Bronchial epithelial cell (primary cell): ENCODE measurements at places on chromosomes 6 and 20. TPM values are rescaled to one million over a fixed set of nuclear protein-coding genes. Genes with fewer than 3 reads are reported as not detected.
A peak's percentile ranks its signal among the peaks of the same experiment; 100 is the strongest.

GRCh38 chr6:135853986-135854385 lies 2.5 kb downstream of the PDE7B start:
- no peak for DNase-seq

Gene EDN1
- total RNA-seq, result 2.9 and 9.7 TPM in 2 replicates

- DNase-seq, result no peak
Measured at GRCh38 chr6:148974351-148974750, 227.5 kb downstream of the UST start.

Gene TRIM40
- not detected in 2 replicates for total RNA-seq

Gene FAM110A
- total RNA-seq, result 7.1 and 8.3 TPM in 2 replicates

GRCh38 chr6:132041706-132042105 lies 90.5 kb upstream of the CCN2 start:
- no peak for DNase-seq

DNA sequence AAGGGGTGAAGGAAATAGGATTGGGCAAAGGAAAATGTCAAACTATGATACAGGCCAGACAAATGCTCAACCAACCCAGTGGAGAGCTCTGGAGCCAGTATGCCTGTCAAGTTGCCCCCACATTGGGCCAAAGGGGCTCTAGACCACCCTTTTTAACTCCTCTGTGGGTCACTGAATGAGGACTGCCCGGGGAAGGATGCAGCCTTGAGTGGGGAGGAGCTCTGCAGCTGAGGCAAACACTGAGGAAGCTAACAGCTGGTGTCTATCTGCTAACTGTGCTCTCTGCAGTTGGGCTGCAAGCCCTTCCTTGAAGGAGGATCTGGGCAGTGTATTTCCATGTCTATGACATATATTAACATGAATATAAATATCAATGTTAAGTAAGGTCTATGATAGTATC lies 98.4 kb upstream of the PRSS16 start:
- no peak for DNase-seq

Gene SLC24A3
- total RNA-seq, result under 0.01 and 0.26 TPM in 2 replicates

GRCh38 chr6:78093906-78094305 lies 441.1 kb downstream of the MEI4 start:
- peak; percentile 14 for DNase-seq

DNA sequence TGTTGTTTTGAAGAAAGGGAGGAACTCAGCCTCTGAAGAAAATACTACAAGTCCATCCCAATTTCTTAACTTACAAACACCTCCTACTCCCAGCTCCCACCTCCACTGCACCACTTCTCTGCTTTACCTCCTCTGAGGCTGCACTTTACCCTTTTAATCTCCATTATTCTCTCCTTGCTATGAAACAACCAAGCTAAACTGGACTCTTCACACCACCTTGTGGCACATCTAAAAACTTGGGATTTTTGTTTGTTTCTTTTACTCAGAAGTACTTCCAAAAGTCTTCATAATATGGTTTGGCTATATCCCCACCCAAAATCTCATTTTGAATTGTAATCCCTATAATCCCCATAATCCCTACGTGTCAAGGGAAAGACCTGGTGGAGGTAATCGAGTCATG lies 142.2 kb downstream of the MOXD1 start:
- peak; percentile 49 for DNase-seq

DNA sequence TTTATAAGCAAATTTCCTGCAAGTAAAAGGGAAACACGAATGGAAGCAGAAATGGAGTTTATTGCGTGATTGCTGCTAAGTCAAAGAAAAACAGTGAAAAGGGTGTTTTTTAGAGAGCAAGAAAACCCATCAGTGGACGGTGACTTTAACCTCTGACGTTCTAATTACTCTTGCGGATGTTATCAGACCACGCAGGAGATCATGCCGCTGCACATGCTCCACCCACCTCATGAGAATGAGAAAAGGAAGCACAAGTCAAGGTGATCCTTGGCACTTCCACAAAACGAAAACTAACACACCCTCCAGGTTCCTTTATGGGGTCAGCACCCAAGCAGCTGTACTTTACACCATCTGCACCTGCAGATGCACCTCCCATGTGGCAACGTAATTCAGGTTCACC lies 45.0 kb downstream of the LYRM4 start:
- DNase-seq, result no peak

GRCh38 chr6:168695701-168696100 lies 254.7 kb downstream of the SMOC2 start:
- DNase-seq, result no peak

DNA sequence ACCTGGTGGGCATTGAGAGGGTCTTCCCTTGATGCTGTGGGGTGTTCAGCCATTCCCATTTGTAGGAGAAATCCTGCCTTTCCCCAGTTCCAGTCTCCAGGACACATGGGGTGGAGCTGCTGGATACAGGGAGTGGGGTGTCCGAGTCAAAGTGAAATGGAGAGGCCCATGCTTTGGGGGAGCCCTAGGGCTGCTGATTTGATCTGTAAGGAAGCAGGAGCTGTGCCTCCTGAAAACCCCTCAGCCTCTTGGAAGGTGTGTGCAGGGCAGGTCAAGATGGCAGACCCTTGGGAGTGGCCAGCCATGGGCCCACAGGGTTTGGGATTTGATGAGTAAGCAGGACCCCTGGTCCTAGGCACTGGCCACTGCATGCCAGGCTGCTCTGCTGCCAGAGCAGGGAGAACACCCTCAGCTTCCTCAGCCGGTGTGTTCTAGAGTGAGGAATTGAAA lies 82.0 kb downstream of the SERAC1 start:
- DNase-seq, result no peak
